ENCODE measurements at places on chromosomes 12 and 14.
A peak's percentile ranks its signal among the peaks of the same experiment; 100 is the strongest.

DNA sequence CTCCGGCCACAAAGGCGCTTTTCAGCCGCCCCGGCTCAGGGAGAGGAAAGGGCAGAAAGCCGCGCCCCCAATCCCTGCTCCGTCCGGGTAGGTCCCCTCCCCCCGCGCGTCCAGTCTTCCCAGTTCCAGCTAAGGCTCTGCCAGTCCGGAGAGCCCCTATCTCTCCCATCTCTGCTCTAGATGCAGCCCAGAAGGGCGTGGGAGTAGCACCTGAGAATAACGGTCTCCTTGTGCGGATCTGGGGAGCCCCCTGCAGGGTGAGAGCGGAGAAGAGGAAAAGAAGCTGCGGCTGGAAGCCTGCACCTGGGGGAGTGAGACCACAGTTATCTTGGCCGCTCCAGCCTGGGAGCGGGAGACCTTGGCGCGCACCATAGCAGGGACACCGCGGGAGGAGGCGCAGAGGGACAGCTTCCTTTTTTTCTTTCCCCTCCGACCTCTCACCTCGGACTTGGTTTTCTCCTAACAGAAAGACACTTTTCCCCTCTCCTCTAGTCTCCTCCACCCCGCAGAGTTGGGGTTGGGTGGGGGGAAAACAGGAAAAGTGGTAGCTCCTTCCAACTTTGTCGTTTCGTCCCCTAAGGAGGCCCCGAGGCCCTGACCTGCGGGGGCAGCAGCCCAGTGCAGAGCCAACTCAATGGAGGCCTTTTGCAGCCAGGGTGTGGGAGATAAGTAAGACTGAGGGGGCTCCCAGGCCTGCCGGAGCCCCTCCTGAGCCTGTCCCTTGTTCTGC lies 2.4 kb downstream of the DHH start:
- peak; percentile 97 for DNase-seq

DNA sequence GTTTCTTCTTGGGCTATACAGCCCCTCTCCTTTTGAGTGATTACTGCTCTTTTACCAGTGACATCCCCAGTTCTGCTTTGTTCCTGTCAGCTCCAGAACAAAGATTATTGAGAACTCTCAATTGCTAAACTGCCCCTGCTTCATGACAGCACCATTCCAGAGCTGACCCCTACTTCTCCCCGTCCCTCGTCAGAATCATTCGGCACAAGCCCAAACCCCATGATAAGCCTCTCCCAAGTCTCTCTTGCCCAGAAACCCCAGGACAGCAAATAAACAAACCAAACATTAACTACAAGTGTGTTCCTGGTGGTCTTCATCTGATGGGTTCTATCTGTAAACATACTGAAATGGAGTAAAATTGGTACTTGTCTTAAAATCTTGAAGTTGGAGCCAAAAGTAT lies 9.3 kb upstream of the DLGAP5 start:
- no peak for DNase-seq

DNA sequence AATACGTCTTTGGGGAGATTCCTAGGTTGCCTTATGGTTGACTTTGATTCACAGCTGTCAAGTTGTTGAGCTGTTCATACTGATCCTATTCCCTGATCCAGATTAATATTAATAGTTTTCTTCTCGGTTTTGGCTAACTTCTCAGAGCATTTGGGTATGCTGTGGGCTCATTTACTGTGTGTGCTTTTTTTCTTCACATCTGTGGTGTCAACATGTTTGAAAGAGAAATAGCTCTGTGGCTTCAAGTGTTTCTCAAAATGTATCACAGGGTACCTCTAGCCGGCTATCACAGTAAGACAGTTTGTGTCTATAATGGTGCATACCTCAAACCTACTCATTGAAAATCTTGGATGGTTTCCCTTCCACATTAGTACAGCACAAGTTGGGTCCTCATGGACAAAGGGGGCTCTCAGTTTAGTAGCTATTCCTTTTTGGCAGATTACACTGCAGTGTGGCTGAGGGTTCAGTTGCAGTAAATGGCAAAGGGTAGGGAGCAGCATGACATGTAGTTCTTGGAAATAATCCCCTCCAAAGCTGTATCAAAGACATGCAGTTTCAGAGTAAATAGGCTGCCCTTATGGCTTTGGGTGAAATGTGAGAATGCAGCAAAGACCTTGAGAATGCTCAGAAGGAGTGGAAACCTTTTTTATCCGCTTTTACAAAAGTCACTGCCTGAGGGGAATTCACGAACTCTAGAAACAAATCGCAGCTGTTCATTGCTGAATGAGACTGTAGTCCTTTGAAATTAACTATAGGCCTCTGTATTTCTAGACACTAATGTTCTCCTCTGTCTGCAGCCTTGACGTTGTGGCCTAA lies 102.4 kb upstream of the ATF1 start:
- no peak for DNase-seq

- DNase-seq, result no peak
Measured at GRCh38 chr12:119425623-119426022, 91.1 kb downstream of the CCDC60 start.

DNA sequence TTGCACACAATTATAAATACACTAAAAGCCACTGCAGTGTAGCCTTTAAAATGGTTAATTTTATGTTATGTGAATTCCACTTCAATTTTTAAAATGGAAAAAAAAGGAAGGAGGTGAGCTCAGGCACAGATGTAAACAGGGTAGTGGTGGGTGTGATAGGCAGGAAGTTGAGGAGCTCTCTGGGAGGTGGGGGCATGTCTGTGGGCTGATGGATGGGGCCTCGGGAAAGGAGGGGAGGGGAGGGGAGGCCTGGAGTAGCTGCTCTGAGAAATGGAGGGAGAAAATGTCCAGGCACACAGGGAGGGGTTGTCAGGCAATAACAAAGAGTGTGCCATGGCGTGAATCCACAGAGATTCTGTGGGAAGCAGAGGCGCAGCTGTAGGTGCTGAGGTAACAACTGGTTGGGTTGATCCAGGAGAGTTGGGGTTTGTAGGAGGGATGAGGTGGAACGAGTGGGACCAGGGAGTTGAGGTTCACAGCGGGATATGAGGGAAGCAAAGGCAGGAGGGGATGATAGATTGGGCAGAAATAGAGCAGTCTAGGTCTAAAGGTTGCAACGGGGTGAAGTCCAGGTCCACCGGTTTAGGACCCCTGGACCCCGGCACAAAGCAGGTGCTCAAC lies 57.2 kb downstream of the LTBP2 start:
- DNase-seq, result no peak

DNA sequence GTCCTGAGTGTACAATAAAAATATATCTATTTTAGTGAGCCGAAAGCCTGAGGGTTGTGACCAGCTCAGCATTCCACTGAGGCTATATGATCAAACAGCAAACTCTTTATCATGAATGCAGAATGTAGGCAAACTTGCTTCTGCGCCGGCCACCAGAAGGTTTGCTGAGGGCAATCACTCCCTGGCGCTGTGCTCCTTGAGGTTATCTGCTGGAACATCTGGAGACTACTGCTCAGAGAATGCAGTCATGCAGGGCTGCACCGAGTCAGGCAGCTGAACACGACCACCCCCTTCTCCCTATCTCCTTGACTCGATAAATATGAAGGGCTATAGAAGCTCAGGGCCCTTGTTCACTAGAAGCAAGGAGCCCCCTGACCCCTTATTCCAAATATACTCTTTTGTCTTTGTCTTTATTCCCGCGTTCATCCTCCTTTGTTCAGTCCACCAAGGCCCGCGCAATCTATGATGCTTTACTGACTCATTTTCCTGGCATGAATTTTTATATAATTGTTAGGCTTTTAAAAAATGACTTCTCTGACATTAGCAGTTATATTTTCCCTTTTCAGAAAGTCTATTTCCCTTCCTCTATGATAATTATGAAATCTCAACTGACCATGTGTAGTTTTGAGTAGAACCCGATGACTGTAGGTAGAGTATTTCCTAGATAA lies 1089.3 kb downstream of the SLC16A7 start:
- DNase-seq, result no peak

- no peak for DNase-seq
Measured at GRCh38 chr12:56585098-56585497, 45.0 kb downstream of the BAZ2A start.

DNA sequence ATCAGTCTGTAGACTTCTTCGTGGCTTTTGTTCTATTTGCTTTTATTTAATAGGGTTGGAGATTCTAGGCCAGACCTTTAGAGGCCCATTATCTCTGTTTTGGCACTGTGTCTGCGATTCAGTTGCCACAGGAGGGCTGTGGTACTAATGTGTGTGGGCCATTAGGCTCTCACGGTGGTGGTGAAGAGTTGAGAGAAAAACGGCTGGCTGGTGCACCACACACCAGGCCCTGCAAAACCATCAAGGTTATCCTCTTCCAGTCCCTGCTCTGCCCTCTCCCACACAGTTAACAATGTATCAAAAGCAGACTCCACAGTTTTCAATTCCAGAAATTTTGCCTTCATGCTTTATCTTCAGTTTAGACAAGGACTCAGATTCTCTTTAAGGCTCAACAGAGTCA lies 97.7 kb downstream of the MYF5 start:
- no peak for DNase-seq

DNA sequence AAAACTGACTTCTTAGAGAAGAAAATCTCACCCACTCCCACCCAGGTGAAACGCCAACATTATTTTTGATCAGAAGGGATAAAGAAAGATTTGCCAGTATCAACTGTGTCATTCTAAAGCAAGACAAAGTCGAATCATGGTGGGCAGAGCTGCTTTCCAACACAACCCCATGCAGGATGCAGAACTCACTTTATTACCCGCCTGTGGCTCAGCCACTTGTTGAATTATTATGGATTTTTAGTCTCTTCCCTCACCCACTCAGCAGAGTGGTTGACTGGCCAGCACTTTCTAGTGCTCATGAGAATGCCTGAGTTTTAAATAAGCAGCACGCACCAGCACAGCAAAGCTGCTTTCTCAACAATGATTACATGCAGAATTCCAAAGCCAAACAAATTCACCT lies 32.1 kb downstream of the CRACR2A start:
- DNase-seq, result no peak

- DNase-seq, result peak; percentile 75
Measured at GRCh38 chr14:72291908-72292688, 359.9 kb downstream of the RGS6 start.

GRCh38 chr14:32512348-32512747 lies 183.2 kb downstream of the AKAP6 start:
- no peak for DNase-seq

GRCh38 chr14:74080820-74081460 lies 3.3 kb downstream of the ALDH6A1 start:
- no peak for DNase-seq

- no peak for DNase-seq
Measured at GRCh38 chr12:46149079-46149464, 119.8 kb downstream of the SLC38A1 start.

DNA sequence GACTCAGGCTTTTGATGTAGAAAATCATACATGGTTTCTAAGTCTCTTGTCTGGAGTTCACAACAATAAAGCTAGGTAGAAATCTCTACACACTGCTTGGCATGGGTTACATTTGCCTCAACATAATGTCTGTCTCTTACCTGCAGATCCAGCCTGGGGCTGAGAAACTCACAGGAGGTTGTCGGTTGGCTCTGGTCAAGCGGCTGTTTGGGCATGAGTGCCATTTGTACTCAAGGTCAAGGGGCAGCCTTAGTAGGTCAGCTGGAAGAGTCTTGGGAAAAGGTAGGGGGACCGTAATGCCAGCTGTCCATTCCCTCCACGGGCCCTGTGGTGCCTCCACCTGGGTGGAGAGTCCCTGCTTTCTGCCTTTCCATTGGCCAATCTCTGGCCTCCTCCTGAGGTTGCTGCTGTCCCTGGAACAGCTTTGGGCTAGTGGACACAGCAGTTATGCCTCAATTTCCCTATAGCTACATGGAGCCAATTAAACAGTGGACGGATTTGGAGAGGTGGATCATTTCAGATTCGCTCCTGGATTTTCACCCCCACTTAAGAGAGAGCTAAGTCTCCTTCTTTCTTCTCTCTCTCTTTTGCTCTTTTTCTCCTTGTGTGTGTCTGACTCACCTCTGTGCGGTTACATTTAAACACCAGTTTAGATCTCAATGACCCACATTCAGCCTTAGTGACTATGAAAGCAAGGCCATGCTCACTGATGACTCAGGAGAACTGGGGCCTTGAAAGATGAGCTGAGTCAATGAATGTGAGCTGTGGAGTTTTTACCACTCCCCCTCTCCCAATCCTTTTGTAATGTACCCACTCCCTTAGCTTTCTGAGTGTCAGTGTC lies 132.8 kb upstream of the HIF1A start:
- DNase-seq, result peak; percentile 20

GRCh38 chr12:16608946-16609539 lies 3.1 kb upstream of the LMO3 start:
- DNase-seq, result no peak

DNA sequence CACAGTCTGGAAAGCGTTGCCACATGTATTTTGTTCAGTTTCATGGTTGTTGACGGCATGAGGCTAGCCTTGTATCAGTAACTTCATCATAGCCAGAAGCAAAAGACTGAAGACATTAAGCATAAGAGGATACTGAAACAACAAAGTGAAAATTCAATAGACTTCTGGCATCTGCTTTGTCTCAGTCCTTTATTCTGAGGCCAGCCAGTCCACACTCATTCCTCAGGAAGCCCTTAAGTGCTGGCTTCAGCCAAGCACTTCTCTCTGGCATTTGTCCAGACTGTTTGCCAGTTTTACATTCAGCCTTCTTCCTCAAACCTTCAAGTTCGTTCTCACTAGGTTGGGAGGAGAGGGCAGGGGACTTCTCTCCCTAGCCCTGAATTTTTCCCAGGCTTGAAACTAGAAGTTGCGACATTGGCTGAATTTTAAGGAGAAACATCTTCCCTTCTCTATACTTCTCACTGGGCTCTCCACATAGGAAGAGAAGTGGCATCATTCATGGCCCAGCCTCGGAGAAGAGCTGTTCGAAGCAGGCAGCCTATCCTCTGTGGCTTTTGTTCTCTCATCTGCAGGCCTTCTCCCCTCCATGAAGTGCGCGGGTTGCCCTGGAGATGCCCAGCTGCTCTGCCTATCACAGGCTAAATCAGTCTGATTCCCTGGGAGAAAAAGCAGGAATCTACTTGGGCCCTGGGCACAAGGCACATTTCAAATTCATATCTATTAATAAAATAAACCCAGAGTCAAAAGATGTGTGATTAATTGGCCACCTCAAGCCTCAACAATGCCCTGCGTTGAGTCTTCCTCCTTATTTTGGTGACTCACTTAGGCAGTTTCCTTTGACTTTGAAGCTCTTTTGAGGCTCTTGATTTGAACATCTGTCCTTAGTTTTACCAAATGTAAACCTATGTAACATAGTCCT lies 130.9 kb upstream of the PLEKHA5 start:
- peak; percentile 21 for DNase-seq

GRCh38 chr12:117518594-117519270 lies 157.3 kb upstream of the NOS1 start:
- no peak for DNase-seq

DNA sequence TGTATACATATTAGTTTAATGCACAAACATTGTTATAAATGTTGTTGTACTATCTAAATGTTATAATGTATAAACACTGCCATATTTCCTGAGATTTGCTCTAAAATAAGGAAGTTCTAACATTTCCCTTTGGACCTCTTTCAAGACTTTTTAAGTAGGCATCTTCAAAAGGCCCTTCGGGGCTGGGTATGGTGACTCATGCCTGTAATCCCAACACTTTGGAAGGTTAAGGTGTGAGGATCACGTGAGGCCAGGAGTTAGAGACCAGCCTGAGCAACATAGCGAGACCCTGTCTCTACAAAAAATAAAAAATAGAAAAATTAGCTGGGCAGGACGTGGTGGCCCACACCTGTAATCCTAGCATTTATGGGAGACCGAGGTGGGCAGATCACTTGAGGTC lies 35.5 kb downstream of the FBLN5 start:
- no peak for DNase-seq

Measured in OCI-M1 (cell line).